Muscle of back (tissue), 13 donors: ENCODE measurements at places on chromosomes 1 and 21. TPM values are rescaled to one million over a fixed set of nuclear protein-coding genes. Genes with fewer than 3 reads are reported as not detected.

DNA sequence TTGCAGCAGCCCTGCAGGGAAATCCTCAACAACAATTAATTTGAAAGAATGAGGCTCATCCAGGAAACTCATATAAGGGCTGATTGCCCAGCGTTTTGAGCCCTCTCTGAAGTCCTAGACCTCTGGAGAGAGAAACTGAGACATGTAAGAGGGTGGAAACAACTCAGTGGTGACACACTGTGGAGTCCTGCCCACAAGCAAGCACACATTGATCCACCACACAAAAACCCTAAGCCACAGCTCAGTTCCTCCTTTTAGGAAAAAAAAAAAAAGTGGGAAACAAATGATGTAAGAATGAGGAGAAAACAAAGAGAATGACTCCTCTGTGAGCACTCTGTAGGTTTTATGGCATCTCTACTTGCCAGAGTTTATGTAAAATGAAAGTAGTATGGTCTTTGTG, 22.9 kb upstream of the PLA2G5 start:
- no peak for DNase-seq

GRCh38 chr1:157139052-157139715, 989 bp upstream of the ETV3 start:
- no peak for DNase-seq

- no peak for DNase-seq
These were observed 52.1 kb downstream of the ZSCAN20 start for GRCh38 chr1:33524586-33524985.

GRCh38 chr1:110453829-110454228, 2.9 kb downstream of the PROK1 start:
- no peak for DNase-seq

- DNase-seq: no peak
These were observed 400.7 kb upstream of the DAB1 start for GRCh38 chr1:57824535-57824934.

DNA sequence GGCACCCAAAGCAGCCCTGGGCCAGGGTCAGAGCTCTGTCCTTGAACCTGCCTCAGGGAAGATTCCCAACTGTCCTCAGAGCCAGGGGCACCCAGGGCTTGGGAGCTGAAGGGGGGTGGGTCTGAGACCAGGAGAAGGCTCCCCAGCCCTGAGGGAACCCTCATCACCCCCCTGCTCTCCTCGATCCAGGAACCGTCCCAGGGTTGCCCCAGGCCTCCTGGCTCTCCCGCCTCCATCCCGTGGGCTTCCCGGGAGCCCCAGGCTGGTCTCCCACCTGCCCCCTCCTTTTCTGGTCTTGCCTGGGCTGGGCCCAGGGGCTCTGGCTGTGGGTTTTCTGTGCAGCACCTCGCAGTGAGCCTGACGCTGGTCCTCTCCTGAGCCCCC, 6.7 kb upstream of the SAMD11 start:
- no peak for DNase-seq

DNA sequence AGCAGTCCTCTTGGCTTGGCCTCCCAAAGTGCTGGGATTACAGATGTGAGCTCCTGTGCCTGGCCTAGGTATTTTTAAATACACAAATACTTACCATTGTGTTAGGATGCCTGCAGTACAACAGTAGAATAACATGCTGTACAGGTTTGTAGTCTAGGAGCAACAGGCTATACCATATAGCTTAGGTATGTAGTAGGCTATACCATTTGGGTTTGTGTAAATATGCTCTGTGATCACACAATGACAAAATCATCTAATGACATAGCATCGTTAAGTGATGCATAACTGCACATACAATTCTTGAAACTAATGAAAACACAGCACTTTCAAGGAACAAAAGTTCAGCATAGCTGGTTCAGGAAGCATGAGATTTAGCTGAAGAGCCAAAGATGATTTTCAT, 12.7 kb downstream of the POU2F1 start:
- no peak for DNase-seq

DNA sequence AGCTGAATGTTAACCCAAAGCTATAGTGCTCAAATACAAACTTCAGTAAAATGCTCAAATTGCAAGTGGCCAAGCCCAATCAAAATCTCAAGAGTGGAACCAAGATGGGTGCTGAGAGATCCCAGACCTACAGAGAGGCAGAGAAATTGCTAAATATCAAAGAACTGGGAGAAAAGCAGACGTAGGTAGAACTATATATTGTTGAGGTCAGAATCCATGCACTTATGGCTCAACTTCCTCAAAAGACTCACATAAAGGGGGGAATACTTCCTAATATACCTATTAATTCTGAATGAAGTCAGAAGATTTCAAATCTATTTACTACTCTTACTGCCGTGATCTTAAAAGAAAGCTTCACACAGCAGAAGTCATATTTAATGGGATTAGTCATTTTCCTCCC, 65.2 kb downstream of the PUM1 start:
- no peak for DNase-seq

- DNase-seq: no peak
These were observed 228.2 kb upstream of the PROX1 start for GRCh38 chr1:213759359-213760181.

- DNase-seq: no peak
These were observed 13.1 kb downstream of the TIMM17A start for GRCh38 chr1:201968202-201968925.

GRCh38 chr21:42000908-42001307, 9.3 kb downstream of the ZBTB21 start:
- no peak for DNase-seq

DNA sequence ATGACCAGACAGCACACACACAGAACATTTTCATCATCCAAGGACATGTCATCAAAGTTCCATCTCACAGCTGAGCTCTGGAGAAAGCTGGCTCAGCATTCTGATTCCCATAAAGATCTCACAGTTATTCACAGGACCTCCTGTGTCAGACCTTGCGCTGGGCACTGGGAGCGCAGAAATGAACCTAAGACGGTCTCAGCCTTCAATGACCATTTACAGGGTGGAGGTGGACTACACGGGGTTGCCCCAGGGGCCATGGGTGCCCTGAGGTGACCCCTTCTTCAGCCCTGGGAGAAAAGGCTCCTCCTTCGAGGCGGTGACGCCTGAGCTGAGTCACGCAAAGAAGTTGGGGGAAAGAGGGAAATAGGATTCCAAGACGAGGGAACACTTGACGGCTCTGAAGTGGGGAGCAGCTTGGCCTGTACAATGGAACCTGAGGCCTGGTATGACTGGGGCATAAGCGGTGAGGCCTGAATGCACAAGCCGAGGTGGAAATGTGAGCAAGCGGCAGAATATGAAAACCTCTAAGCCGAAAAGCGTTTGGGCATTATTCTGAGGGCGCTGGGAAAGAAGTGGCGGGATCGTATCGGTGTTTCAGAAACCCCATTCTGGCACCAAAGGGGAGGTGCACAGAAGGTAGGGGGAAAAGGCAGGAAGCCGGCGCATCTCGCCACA, 797 bp downstream of the CC2D1B start:
- DNase-seq: peak; percentile 37

GRCh38 chr1:224058303-224058702, 55.6 kb upstream of the FBXO28 start:
- no peak for DNase-seq

- no peak for DNase-seq
These were observed 26.5 kb downstream of the GPR137B start for GRCh38 chr1:236168716-236169429.

GRCh38 chr1:60073605-60074278, at the start of gene C1orf87:
TSS of gene C1orf87 (minus strand) at chr1:60073770. CDS start at chr1:60072643, 1,127 bp downstream.
- DNase-seq: no peak

SPRR2E gene
- polyA plus RNA-seq: not detected

LIN28A gene
- polyA plus RNA-seq: not detected

SLC44A5 gene
- 0.48 TPM for polyA plus RNA-seq

RHD gene
- polyA plus RNA-seq: 0.87 TPM

CCDC30 gene
- 1.9 TPM for polyA plus RNA-seq

LCE2A gene
- polyA plus RNA-seq: not detected

CATSPERE gene
- 1.3 TPM for polyA plus RNA-seq

C1orf94 gene
- polyA plus RNA-seq: not detected

TEKT2 gene
- 0.45 TPM for polyA plus RNA-seq

OR2L13 gene
- polyA plus RNA-seq: not detected

GRHL3 gene
- polyA plus RNA-seq: 0.08 TPM

IPO13 gene
- polyA plus RNA-seq: 27.5 TPM
